Activated gamma-delta T cell treated with anti-CD3 and anti-CD28 coated beads, Interleukin-2, amount 50 U/mL, for 16 hours (primary cell): ENCODE measurements at places on chromosomes 16 and 17.

GRCh38 chr17:74215342-74215727 is 2.0 kb downstream of the TTYH2 start:
- no peak for DNase-seq

DNA sequence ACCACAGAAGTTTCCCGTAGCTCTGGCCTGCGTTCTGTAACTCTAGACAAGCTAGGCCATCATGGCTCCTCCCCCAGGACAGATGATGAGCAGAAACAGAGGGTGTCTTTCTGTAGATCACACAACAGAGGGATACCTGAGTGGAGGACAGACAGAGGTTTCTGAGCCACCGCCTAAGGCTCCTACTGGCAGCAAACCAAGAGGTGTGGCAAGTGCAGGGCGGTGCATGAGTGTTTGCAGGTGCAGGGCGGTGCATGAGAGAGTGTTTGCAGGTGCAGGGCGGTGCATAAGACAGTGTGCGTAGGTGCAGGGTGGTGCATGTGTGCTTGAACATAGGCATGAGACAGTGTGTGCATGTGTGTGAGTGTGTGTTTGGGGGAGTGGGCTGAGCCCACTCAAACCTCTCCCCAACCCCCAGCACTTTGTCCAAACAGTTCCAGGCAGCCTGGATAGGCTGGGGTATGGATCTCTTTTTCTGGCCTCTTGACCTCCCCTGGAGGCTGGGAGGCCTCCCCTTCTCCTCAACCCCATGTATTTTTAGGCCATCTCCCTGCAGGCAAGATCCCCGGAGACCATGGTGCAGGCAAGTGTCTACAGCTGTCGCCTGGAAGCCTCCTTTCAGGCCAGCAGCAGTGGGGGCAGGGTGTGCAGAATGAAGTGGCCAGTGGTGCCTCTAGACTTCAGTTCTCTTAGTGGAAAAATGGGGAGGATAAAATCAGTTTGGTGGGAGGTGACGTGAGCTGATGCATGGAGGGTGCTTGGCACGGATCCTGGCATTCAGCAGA is 53.4 kb upstream of the CBX4 start:
- DNase-seq: no peak

GRCh38 chr17:13134076-13134475 is 116.2 kb upstream of the ELAC2 start:
- no peak for DNase-seq

- DNase-seq: peak; percentile 7
Measured at GRCh38 chr17:35373984-35374765, 754 bp upstream of the SLFN11 start.

- DNase-seq: no peak
Measured at GRCh38 chr17:50467114-50467854, 1.4 kb downstream of the CHAD start.

GRCh38 chr17:10162096-10162495 is 36.3 kb downstream of the GAS7 start:
- DNase-seq: no peak

- no peak for DNase-seq
Measured at GRCh38 chr17:3503285-3503684, 27.5 kb downstream of the ASPA start.

- peak; percentile 66 for DNase-seq
Measured at GRCh38 chr17:41738077-41738800, 3.8 kb upstream of the HAP1 start.

DNA sequence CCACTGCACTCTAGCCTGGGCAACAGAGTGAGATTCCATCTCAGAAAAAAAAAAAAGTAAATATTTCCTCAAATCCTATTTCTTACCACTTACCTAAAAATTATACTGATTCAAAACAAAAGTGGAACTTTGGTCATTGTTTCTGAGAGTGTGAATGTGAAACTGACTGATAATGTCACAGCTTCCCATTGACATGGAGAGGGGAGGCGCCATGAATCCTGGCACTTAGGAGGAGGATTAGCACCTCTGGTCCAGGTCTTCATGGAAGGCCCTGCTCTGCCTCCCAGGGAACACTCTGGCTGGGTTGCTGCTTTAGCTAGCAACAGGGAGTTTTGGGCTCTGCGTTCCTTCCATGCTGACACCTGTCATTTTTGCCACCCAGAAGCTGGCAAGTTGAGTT is 154.3 kb upstream of the SALL1 start:
- DNase-seq: no peak

GRCh38 chr17:45149669-45150664 is 1.7 kb downstream of the HEXIM1 start:
- no peak for DNase-seq

GRCh38 chr17:43733956-43734355 is 24.6 kb downstream of the SOST start:
- DNase-seq: no peak

DNA sequence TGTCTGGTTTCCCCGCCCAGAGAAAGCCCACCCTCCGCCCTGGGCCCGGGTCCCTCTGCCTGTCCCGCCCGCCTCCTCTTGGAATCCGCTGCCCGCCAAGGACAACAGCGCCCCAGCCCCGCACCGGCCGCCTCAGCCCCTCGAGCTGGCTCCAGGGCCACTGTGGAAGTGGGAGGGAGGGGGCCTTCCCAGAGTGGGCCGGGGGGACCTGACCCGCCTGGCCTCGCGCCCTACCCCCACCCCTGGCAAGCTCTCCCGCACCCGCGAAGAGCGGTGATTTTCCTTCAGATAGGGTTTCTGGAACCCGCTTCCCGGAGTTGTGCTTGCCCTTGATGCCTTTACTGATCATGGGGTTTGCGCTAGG is 2.3 kb upstream of the CBX8 start:
- DNase-seq: no peak

- no peak for DNase-seq
Measured at GRCh38 chr17:70934231-70934630, 764.9 kb downstream of the KCNJ2 start.

GRCh38 chr17:67855504-67856324 is 30.4 kb downstream of the BPTF start:
- DNase-seq: no peak

DNA sequence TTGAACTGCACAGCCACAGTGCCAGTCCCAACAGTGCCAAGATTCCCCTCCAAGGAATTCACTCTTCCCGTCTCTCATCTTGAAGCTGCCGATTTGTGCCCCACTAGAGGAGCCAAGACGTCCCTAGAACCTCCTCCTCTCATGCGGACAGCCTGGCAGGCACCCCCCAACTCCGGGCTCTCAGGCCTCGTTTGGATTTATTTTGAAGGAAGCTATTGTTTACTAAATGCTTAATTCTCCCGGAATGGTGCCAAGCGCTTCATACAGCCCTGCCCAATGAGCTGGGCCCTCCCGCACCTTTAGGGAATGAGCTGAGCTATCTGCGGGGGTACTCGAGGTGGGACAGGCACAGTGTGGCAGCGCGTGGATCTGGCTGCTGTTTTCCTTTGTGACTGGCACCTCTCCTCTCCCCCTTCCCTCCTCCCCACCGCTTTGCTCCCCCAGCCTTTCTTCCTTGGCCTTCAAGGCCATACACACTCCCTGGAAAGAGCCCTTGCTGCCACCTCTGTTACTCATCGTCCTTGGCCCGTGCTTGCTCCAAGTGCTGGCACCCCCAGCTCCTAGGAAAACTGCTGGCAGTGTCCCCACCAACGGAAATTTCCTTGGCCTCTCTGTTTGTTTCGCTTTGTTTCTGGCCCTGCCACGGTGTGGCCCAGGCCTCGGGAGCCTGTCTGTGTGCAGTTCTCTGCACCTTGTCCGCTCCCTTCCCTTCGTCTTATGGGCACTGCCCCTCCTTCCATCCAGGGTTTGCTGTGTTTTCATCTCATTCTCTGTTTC is 49.9 kb upstream of the CDR2 start:
- no peak for DNase-seq

- peak; percentile 96 for DNase-seq
Measured at GRCh38 chr17:44775136-44775837, 16.5 kb downstream of the ADAM11 start.

GRCh38 chr17:42571435-42572225 is 4.7 kb downstream of the MLX start:
- DNase-seq: no peak

DNA sequence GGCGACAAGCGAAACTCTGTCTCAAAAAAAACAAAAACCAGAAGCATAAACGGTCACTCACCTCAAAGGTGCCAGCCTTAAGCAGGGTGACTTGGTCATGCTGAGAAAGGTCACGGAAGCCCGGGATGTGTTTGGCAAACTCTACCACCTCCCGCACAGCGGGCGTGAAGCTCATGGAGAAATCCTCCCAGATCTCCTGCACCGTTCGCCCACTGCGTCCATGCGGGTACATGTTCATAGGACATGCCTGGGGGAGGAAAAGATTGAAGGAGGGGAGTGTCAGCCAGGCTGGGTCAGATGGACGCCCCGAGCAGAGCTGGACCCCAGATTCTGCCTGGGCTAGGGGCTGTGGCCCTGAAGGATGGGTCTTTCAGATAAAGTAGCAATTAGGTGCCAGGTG is 5.5 kb downstream of the NR1D1 start:
- DNase-seq: no peak

GRCh38 chr16:27387724-27388123 is 14.2 kb upstream of the IL21R start:
- DNase-seq: no peak

DNA sequence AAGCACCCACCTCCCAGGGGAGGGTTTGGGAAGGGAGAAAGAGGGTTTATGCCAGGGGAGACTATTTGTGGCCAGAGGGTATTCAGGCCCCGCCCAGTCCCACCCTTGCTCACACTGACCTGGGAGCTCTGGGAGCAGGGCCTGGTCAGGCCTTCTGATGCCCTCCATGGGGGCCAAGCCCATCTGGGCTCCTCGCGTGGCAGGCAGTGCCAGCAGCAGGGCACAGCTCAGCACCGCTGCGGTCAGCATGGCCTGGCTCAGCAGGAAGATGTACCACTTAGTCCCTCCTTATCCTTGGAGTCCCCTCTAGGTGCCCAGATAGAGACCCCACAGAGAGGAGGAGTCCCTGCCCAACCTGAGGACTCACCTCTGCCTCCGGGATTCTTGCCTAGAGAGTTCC is at the start of gene AGRP:
AGRP (minus strand) TSS at position 398 of the 400 bp plus-strand sequence; CDS start at position 249, 149 bp downstream.
- no peak for DNase-seq

- DNase-seq: no peak
Measured at GRCh38 chr17:3213587-3213986, 6.1 kb downstream of the OR1A1 start.

DNA sequence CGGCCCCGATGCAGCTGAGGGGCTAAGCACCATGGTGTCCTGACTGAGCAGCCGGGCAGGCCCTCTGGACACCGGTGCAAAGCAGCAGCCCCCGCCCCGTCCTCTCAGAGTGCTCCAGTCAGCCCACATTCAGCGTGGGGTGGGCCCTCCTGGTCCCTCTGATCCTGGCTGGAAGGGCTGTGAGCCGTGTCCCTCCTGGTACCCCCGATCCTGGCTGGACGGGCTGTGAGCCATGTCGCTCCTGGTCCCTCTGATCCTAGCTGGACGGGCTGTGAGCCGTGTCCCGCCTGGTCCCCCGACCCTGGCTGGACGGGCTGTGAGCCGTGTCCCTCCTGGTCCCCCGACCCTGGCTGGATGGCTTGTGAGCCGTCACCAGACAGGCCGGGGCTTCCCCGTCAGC is 26.9 kb upstream of the ACSF3 start:
- DNase-seq: no peak

DNA sequence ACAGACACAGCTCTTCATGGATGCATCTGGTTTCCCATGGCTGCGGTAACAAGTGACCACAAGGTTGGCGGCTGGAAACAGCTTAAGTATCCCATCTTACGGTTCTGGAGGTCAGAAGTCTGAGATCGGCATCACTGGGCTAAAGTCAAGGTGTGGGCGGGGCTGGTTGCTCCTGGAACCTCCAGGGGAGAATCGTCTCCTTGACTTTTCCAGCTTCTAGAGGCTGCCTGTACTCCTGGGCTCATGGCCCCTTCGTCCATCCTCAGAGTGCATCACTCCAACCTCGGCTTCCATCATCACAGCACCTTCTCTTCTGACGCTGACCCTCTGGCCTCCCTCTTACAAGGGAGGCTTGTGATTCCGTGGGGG is 12.9 kb upstream of the CRISPLD2 start:
- DNase-seq: no peak

DNA sequence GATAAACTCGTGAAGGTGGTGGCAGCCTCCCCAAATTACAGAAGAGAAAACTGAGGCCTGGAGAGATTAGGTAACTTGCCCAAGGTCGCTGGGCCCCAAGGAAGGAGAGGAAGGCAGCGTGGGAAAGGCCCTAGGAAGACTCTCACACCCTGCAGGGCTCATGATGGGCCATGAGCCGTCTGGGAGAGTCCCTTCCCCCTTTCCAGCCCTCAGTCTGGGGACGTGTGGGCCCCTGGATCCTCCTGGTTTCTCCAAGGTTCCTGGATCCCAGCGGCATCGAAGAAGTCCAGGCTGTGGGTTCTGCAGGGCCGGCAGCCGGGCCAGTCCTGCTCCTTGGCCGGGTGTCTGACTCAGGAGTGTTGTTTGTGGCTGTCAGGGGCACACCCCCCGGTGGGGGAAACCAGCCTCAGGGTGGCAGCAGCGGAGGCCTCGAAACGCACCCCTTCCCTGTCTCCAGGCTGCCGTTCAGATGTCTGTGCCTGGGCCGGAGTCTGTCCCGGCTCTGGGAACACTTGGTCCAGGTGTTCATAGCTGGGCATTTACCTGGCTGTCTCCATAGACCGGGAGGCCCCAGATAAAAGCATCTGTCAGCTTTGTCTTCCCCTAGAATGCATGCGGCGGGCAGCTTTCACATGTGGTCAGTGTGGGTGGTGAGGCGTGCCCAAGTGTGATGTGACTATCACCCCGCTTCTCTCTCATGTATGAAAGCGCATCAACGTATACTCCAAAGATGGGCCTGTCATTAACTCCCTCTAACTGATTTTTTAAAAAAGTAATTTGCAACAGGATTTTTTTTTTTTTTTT is 3.7 kb upstream of the RAP1GAP2 start:
- peak; percentile 77 for DNase-seq

GRCh38 chr17:39627712-39628516 is 1.2 kb downstream of the PPP1R1B start:
- DNase-seq: no peak

- DNase-seq: no peak
Measured at GRCh38 chr16:8481810-8482209, 108.5 kb downstream of the TMEM114 start.

DNA sequence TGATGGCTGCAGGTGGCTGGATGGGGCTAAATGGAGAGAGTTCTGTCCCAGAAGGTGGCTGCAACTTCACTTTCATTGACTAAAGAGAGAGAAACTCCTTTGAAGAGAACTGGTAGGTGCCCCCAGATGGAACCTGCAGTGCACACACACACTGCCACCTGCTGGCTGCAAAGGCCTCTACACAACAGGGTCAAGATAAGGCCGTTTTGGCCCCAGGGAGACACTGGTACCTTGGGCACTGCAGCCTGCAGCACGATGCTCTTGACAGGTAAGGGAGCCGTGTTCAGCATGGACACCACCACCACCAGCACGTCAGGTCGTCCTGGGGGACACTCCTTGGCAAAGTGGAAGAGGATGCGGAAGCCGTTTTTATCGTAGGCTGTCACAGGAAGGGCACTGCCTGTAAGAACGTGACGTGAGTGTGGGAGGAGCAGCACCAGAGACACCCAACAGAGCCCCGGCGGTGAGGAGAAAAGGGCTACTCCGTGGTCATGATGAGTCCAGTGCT is 22.7 kb downstream of the GGA3 start:
- DNase-seq: peak; percentile 33

DNA sequence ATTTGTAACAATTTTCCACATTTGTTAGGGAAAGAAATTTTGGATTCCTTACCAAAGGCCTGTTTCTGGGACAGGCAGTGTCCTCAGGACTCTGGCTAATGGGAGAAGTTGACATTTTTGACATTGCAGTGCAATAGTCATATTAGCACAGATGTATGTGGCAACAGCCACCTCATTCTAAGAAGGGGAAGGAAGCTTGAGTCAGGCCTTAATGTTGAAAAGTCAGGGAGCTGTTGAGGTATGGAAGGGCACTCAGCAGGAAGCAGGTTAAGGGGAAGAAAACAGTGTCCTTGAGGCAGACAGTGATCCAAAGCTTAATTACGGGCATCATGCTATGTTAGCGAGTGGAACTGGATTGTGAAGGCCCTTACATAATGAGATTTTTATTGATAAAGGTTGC is 20.9 kb downstream of the AKTIP start:
- DNase-seq: no peak
